Stimulated activated CD8-positive, alpha-beta memory T cell treated with anti-CD3 and anti-CD28 coated beads, Interleukin-15, amount 100 ng/mL, for 1 hour (primary cell): ENCODE measurements at places on chromosomes 5 and 9.

DNA sequence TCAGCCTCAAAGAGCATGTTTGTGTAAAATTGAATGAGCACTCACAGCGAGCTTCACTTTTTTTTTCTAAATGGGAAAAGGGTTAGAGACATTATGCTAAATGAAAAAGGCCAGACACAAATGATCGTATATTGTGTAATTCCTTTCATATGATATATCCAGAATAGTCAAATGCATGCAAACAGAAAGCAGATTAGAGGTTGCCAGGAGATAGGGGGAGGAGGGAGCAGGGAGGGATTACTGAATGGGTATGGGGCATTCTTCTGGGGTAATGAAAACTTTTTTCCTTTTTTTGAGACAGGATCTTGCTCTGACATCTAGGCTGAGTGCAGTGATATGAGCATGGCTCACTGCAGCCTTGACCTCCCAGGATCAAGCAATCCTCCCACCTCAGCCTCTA, 47.1 kb downstream of the DMAC1 start:
- no peak for DNase-seq

- no peak for DNase-seq
Measured at GRCh38 chr5:55580042-55580441, 45.3 kb upstream of the PLPP1 start.

DNA sequence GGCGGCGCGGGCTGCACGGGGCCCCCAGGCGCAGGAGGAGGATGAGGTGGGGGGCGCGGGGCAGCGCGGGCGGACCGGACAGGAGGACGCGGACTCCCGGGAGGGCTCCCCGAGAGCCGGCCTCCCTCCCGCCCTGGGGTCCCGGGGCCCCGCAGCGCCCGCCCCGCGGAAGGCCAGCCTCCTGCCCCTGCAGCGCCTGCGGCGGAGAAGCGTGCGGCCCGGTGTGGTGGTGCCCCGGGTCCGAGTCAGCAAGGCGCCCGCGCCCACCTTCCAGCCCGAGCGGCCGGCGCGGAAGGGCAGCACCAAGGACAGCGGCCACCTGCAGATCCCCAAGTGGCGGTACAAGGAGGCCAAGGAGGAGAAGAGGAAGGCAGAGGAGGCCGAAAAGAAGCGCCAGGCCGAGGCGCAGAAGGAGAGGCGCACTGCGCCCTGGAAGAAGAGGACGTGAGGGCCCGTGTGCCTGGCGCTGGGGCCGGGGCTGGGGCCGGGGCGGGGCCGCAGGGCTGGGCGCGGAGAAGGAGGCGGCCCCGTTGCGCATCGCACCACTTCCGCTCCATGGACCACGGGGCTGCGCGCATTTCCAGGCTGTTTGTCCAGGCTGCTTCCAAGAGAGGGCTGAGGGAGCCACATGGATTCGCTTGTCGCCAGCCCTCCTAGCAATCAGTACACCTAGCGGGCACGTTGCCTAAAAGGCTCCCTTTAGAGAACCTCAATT, 86.0 kb downstream of the ANKRD33B start:
- no peak for DNase-seq

- DNase-seq = no peak
Measured at GRCh38 chr9:5569409-5569808, 59.1 kb downstream of the PDCD1LG2 start.

GRCh38 chr9:129509533-129509928, 111.4 kb downstream of the C9orf50 start:
- no peak for DNase-seq

DNA sequence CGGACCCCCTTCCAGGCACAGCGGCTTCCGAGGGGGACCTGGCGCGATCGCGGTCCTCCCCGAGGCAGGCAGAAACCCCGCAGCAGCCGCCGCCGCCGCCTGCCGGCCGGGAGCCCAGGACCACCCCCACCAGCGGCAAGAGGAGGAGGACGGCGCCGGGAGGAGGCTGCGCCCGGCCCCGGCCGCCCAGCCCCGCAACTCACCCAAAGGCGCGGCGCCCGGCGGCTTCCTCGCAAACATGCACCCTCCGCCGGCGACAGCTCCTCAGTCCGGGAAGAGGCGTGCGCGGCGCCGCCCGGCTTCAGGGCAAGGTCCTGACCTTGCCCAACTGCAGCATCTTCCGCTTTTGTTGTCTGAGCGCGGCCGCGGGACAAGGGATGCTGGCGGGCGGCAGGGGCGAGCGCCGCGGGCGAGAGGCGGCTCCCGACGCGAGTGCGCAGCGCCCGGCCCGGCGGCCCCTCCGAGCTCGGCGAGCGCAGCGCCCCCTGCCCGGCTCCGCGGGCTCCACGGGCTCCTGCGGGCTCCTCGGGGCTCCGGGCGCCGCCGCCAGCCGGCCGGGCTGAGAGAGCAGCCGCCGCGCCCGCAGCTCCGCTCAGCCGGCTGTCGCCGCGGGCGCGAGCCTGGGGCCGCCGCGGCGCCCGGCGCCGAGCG, 507 bp downstream of the CTNND2 start:
- no peak for DNase-seq

GRCh38 chr9:111450124-111450523, 34.1 kb downstream of the ECPAS start:
- no peak for DNase-seq

- DNase-seq = no peak
Measured at GRCh38 chr5:155064580-155064979, 51.0 kb downstream of the KIF4B start.

GRCh38 chr9:33146298-33146697, 20.8 kb downstream of the B4GALT1 start:
- no peak for DNase-seq

DNA sequence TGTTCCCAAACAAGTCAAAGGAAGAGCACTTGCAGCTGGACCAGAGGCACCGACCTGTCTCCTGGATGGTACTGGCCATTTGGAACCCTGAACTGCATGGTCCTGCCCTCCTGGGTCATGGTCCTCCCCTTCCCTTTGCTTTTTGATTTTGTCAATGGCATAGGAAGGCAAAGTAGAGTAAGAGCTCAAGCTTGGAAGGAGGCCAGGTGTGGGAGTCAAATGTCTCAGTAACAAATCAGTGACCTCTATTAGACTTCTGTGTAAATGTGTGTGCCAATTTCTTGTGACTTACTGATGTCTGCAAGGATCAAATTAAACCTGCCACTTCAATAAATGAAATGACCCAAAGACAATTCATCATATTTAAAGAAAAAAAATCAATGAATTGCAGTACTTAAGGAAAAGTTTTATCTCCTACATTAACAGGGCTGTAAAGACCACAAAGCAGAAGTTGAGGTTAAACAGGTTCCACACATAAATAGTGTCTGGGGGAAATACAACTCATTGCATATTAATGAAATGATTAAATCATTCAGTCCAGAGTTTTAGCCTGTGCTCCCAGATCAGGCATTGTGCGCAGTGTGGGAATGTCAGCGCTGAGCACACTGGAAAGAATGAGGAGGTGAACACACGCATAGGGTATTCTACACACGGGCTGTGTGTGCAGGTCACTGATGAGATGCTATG, 32.7 kb downstream of the OSMR start:
- DNase-seq = no peak

DNA sequence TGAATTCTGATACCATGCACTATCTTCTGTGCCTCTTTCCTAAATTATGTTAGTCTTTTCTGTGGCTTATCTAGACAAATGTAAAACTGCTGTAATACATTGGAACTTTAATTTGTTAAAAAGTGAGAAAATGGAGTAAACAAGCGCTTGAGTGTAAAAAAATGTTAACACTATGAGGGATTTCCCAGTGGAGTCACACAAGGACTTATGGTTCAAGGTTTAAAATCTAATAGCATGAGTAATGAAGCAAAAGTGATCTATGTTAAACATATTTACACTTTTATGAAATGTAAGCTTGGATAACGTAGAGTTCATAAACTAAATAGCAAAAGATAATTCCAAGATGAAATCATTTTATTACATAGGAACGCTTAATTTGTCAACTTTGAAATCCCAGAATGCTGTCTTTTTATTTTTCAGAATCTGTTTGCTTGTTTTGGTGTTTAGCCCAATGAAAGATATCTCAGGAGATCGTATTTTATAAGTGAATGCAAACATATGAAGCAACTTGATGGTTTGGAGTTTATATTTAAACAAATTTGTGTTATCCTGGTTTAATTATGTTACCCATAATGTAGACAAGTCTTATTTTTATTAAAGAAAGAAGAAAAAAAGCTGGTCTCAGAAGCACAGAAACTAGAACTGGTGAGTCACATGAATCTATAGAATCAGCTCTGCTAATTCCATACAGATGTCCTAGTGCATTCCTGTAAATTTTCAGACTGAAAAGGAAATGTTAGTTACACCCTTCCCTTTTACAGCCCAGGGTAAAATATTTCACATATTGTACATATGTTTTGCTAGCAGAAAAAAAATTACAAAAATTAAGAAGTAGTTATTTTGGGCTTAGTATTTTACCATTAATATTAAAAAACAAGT, 34.2 kb upstream of the FBN2 start:
- DNase-seq = no peak

DNA sequence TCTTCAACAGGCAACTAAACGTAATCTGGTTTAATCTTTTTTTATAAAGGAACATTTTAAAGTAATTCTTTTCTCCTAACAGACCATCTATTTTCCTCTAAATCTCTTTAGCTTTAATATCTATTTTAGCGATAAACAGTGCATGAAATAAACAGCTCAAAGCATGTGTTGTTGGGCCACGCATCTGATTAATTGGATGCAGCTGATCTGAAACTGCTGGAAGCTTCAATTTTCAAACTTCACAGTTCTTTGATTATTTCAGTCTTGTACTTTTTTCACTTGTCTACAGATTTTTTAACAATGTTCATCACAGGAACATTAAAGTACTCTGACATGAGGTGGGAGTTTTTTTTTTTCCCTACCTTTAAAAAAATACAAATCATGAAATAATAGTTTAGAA, 443.6 kb downstream of the HCN1 start:
- DNase-seq = no peak

GRCh38 chr5:76404223-76405211, 1.4 kb downstream of the IQGAP2 start:
- DNase-seq = no peak

GRCh38 chr5:141192110-141192725, at the start of gene PCDHB10:
Gene PCDHB10 (plus strand): TSS chr5:141192353. CDS start chr5:141192553, 200 bp downstream.
- DNase-seq = no peak

DNA sequence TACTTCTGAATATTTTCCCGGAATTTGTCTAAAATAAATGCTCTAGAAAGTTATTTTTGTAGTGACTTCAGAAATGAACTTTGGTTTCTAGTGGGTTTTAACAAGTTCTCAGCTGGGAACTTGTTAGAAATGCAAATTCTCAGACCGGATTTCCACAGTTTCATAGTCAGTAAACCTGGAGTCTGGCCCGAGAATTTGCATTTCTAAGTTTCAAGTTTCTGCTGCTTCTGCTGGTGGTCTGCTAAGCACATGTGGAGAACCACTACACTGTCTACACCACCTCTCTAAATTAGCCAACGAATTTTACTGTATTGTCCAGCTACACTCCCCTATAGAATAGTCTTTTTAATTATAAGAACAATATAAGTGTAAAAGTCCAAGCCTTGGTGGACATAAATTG, 208.0 kb downstream of the CHSY3 start:
- DNase-seq = no peak

DNA sequence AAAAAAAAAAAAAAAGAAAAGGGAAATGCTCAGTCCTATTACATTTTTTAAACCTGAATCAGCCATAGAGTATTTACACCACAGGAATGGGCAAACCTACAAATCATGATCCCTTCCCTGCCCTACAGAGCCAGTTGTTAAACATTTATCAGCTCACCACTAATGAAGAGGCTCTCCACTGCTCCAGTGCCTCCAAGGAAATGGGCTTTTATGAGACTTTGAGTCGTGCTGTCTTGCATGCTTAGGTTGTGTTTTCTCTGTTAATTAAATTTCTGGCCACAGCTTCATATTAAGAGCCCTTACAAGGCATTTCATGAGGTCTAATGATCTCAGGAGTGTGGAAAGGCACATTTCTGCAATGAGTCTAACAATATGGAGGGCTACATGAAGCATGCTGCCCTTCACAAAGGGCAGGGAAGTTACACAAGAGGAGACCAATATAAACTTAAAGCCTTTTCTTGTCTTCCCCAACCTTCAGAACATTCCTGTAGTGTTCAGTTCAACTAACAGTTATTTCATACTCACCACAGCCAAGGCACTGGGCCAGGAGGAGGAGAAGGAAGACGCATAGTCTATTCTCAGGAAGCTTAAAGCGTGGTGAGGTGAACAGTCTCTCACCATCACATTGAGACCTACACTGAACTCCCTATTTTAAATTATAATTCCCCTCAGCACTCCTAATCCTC, 140.1 kb upstream of the ABCA1 start:
- DNase-seq = no peak

- DNase-seq = no peak
Measured at GRCh38 chr9:29976981-29977380, 2403.7 kb upstream of the C9orf72 start.

DNA sequence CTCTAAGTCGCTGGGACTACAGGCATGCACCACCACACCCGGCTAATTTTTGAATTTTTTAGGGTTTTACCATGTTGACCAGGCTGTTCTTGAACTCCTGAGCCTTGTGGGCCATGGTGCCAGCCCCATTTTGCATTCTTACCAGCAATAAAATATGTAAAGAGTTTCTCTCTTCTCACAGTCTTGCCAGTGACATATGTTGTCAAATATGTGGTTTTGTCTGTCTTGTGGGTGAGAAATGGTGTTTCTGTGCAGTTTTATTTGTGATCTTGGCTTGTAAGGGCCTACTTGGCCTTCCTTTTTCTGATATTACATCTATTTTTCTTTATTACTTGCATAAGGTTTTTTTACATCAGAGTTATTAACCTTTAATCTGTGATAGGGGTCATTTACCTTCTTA, 47.1 kb downstream of the SPIN1 start:
- no peak for DNase-seq

GRCh38 chr5:132493821-132494220, 3.2 kb upstream of the IRF1 start:
- DNase-seq = no peak

- no peak for DNase-seq
Measured at GRCh38 chr5:174642816-174643405, 81.5 kb upstream of the MSX2 start.

- DNase-seq = no peak
Measured at GRCh38 chr5:9733486-9733885, 103.3 kb upstream of the TAS2R1 start.

- DNase-seq = no peak
Measured at GRCh38 chr5:14766584-14766983, 102.1 kb downstream of the OTULIN start.

DNA sequence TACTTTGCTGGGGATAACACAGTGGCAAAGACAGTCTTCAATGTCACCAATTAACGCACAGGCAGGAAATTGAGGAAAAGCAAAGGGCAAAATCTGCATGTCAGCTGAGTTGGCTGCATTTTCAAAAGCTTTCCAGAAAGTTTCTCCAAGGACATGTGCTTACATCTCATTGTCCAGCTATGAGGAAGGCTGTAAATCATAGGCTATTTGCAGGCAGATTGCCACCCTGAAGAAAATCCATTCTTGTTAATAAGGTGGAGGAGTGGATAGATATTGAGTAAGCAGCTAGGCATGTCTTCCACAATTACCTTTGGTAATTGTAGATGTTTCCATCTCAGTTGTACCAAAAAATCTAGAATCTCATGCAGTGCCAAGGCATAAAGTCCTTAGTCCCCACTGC, 278.0 kb upstream of the NUDT12 start:
- no peak for DNase-seq

GRCh38 chr5:16568875-16569580, 47.8 kb downstream of the RETREG1 start:
- DNase-seq = no peak

- DNase-seq = no peak
Measured at GRCh38 chr9:9612270-9612669, 1000.5 kb downstream of the PTPRD start.
